ENCODE measurements at places on chromosomes 1 and 21.

GRCh38 chr1:205950280-205950679 lies 7.0 kb upstream of the SLC26A9 start:
- no peak for DNase-seq
- H3K27ac ChIP-seq, result no peak overlapping the region
- H3K4me3 ChIP-seq, result no peak overlapping the region
- H3K27me3 ChIP-seq, result no peaks in the 10 kb centered on the region

GRCh38 chr1:164641353-164641730 lies 82.4 kb downstream of the PBX1 start:
- H3K4me3 ChIP-seq, result no peak overlapping the region
- no peak overlapping the region for H3K27ac ChIP-seq
- H3K27me3 ChIP-seq, result no peaks in the 10 kb centered on the region

DNA sequence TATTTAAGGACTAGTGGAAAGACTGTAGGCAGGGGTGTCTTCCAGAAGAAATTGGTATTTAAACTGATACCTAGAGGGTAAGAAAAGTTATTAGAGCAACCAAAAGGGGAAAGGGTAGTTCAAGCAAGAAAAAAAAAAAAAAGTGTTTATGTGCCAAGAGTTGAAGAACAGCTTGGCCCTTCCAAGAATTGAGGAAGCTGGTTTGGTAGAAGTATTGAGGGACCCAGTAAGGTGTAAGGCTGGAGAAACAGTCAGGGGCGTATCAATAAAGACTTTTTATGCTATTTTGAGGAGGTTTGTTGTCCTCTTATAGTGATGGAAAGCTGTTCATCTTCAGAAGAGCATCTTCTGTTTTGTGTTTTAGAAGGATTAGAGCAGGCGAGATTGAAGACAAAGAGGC lies 108.3 kb downstream of the PTPRC start:
- no peak overlapping the region for H3K4me3 ChIP-seq
- H3K4me1 ChIP-seq, result peaks cover under 1% of the 10 kb centered on the region
- H3K36me3 ChIP-seq, result no peaks in the 10 kb centered on the region
- no peaks in the 10 kb centered on the region for H3K27me3 ChIP-seq

- peak overlapping the region; percentile 2 for H3K4me3 ChIP-seq
- DNase-seq, result no peak
- peaks cover 51% of the 10 kb centered on the region for H3K4me1 ChIP-seq
- H3K27me3 ChIP-seq, result no peaks in the 10 kb centered on the region
Observed at GRCh38 chr1:113768916-113769600, 9.8 kb upstream of the PHTF1 start.

GRCh38 chr1:217569021-217569420 lies 61.9 kb downstream of the GPATCH2 start:
- H3K27ac ChIP-seq, result no peak overlapping the region
- H3K36me3 ChIP-seq, result no peaks in the 10 kb centered on the region
- peaks cover 9% of the 10 kb centered on the region for H3K4me1 ChIP-seq
- H3K4me3 ChIP-seq, result no peak overlapping the region
- DNase-seq, result no peak

DNA sequence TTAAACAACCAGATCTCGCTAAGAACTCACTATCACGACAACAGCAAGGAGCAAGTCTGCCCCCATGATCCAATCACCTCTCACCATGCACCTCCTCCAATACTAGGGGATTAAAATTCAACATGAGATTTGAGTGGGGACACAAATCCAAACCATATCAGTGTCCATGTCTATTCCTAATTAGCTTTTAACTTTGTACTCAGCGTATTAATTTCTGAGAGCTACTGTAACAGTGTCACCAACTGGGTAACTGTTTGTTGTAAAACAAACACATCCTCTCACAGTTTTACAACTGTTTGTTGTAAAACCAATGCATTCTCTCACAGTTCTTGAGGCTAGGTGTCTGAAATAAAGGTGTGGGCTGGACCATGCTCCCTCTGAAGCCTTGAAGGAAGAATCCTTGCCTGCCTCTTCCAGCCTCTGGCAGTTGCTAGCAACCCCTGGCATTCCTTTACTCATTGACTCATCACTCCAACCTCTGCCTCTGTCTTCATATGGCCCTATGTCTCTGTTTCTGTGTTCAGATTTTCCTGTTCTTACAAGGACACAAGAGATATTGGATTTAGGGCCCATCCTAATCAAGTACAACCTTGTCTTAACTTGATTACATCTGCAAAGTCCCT lies 121.2 kb downstream of the LTN1 start:
- H3K27me3 ChIP-seq, result no peaks in the 10 kb centered on the region
- H3K27ac ChIP-seq, result no peak overlapping the region
- H3K36me3 ChIP-seq, result peaks cover 37% of the 10 kb centered on the region
- DNase-seq, result no peak

DNA sequence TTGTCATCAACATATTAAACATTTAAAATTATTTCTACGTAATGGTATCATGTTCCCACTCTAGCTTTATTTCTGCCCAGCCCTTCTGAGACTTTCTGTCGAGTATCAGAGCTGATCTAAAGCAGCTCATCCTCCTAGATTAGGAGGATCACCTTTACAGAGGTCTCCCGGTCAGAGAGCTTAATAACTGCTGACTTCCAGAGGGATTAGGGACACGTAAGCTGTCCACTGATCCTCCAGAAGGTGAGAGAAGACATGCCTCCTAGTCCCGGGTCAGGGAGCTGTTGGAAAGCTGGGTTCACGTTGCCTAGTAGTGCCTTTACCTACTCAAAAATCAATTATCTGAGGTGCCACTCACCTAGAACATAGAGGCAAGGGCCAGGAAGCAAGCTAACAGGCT lies 31.2 kb upstream of the NADK start:
- no peak overlapping the region for H3K27ac ChIP-seq
- H3K4me3 ChIP-seq, result no peak overlapping the region
- H3K36me3 ChIP-seq, result peaks cover 49% of the 10 kb centered on the region
- DNase-seq, result no peak
- H3K4me1 ChIP-seq, result no peaks in the 10 kb centered on the region
